Urothelium cell line (cell line): ENCODE measurements at places on chromosomes 3 and 15.

DNA sequence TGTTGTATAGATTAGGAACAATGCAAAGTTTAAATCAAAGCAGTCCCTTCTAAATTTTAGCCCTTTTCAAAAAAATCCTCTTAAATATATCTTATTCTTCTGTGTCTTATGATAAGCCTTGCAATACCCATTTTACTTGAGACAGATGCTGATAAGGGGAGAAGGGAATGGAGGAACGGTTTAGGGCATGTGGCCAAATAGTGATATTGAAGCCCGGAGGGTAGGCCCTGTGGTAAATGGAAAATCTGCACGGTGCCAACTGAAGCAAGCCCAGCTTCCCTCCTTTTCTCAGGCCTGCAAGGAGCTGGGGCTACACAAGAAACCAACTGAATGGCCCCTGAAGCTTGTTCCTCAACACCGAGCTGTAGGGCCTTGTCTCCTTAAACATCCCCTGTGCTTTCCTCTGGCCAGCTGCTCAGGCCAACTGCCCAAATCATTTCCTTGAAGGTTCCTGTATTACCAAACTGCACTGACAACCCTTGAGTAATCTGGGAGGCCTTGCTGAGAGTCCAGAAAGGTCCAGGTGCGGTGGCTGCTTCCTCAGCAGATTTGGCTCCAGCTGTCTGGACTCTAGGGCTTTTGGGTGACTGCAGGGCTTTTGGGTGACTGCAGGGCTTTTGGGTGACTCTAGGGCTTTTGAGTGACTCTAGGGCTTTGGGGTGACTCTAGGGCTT, 67.2 kb downstream of the NCEH1 start:
- no peak for DNase-seq

- no peak for DNase-seq
These were observed 19.9 kb downstream of the KPNA4 start for GRCh38 chr3:160545504-160545871.

- DNase-seq: no peak
These were observed 27.5 kb downstream of the BTLA start for GRCh38 chr3:112471596-112472325.

- no peak for DNase-seq
These were observed 12.2 kb downstream of the CLN6 start for GRCh38 chr15:68217341-68217740.

GRCh38 chr3:67167481-67167880, 169.4 kb downstream of the KBTBD8 start:
- no peak for DNase-seq

DNA sequence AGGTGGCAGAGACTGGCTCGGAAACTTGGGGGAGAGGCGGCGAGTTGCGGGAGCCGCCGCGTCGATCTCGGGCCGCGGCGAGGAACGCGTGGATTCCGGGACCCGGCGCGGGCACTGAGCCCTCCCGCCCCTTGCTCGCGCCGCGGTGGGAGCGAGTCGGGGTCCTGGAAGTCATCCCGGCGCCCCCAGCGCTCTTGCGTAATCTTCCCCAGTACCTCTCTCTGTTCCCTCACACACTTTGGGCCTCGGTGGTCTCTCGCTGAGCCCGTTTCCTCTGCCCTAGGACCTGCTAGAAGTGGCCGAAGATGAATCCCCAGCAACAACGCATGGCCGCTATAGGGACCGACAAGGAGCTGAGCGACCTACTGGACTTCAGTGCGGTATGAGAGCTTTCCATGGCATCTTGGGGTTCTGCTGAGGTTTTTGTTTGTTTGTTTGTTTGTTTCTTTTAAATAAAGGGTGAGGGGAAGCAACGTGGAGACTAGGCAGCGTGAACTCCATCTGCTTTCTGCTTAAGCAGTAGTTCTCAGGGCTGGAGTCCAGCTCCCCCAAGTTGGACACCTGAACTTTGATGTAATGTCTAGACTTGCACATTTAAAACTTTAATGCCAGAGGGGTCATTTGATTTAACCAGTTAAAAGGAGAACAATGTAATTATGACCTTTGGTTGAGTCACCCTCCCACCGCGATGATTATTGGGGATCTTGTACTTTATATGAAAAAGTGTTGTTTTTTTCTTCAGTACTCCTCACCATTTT, 1.3 kb downstream of the TCF12 start:
- DNase-seq: peak; percentile 38

- peak; percentile 4 for DNase-seq
These were observed 1546.5 kb downstream of the OTOL1 start for GRCh38 chr3:163043074-163043473.

GRCh38 chr15:88800026-88800425, 3.2 kb upstream of the ACAN start:
- DNase-seq: peak; percentile 86

DNA sequence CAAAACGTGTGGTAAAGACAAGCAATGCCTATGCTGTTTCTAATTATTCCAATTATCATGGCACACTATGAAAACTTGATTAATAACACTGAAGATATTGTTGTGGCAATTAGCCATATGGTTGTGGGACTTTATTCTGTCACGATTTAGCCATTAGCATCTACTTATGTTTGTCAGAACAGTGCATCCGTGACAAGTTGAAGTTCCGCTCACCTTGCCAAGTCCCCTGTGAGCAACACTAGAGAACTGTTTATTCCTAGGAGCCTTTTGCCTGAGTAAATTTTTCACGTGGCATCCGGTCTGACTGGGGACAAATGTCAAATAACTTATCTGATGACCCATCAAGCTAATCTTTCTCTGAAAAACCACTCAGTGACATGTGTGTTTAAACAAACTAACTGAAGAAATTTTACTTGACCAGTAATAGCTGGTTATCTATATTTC, 403.3 kb downstream of the TBC1D5 start:
- DNase-seq: no peak

- DNase-seq: peak; percentile 27
These were observed 246.5 kb downstream of the ROBO1 start for GRCh38 chr3:79521221-79521848.

- DNase-seq: no peak
These were observed 542.7 kb upstream of the MDFIC2 start for GRCh38 chr3:70855149-70855548.

- DNase-seq: no peak
These were observed 59.9 kb upstream of the KLF13 start for GRCh38 chr15:31266712-31267111.

- DNase-seq: no peak
These were observed 128.4 kb downstream of the CTNNB1 start for GRCh38 chr3:41327718-41328117.

DNA sequence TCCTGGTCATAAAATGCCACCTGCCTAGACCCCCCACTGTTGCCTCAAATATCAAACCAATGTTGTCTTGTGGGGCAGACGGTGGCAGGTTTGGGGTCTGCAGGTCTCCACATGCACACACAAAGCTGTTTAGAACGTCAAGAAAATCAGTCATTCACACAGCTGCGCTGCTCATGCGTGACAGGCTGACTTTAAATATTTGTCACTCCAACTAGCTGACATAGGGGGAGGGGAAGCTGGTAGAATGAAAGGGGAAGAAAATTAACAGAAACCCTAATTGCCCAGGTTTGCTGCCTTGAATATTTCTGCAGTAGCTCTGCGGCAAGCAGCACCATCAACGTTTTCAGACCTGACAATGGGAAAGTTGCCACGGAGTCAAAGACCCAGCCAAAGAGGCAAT, 201.8 kb downstream of the ABHD5 start:
- DNase-seq: no peak

GRCh38 chr3:66449411-66449974, 51.3 kb downstream of the LRIG1 start:
- DNase-seq: no peak

DNA sequence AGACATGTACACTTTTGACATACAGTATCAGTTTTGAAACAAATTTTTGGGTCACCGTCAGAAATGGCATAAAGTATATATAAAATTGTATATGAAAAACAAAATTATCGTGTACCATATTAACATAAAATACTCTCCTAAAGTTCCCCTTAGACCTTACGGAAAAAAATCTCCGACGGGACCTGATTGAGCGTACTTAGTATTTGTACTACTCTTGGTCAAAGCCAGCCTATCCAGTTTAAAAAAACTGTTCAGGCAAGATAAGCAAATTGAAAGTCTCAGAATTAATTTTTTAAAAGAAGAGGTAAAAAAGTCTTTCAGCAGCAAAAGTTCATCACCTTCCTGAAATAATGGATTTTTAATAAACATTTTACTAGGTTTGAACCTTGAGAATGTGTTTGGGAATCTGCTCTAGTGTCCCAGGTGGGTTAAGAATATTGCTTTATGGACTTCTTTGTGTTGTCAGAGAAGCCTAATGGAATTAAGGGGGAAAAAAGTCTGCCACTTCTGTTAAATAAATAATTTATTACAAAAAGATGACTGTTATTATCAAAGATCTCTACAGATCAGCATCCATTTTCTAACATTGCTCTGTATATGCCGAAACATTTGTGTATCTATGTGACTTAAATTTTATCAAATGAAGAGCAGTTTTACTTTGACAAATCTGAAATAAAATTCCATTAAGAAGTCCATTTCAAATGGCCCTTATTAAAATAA, 48.6 kb downstream of the ZBTB20 start:
- DNase-seq: no peak

DNA sequence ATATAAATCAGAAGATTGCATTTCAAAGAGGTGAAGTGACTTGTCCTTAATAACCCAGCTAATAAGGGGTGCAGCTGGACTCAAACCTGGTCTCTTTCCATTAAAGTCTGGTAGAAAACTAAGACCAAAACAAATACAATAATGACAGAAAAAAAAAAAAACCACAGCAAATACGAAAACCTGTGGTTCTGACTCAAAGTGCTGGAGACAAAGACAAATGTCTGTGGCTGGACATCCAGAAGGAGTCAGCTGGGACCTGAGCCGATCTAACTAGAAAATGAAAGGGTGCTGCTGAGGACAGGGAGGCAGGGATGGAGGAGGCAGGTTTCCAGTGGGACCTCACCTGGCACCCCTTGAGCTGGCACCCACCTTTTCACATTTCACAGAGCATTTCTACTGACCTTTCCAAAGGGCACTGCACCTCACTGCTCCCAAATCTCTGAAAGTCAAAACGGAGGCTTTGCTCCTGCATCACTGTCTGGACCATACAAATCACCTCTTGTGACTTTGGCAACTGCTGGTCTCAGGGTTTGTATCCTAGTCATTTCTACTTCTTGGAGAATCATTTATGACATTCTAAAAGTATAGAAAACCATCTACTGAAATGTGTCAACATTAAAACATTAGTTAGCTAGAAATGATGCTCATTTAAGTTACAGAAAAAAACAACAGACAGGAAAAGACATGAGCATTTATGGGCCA, 61.7 kb downstream of the CCNL1 start:
- DNase-seq: no peak

DNA sequence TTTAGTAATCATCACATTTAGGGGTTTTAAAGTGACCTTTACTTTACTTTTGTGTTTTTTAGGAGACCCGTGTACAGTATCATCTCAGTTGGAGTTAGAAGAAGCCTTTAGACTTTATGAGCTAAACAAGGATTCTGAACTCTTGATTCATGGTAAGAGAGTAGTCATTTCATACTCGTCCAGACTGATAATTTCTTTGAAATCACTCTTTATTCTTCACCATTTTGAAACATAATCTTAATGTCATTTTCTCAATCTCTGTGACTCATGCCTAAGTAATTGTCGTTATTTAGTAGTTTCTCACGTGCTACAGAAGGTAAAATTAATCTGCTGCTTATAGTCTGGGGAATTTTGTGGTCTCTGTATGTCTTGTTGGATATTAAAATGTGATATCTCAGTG, 37.7 kb downstream of the PRKCI start:
- no peak for DNase-seq

GRCh38 chr3:110062716-110063115, 725.4 kb upstream of the DPPA4 start:
- DNase-seq: no peak

DNA sequence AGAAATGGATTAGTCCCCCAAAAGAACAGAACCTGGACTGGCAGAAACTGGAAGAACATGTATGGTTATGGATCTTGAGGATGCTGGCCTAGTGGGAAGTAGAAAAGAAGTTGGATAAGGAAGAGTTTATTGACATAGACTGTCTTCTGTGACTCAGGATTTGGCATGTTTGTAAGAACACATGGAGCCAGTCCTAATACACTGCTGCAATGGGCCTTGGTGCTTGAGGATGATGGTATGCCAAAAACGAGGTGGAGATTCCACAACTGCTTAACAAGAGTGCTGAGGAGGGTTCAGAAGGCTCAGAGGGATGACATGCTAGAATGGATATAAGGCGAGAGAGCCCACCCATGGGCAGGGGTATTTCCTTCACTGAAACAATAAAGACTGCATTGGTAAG, 22.4 kb downstream of the LZTFL1 start:
- DNase-seq: no peak

DNA sequence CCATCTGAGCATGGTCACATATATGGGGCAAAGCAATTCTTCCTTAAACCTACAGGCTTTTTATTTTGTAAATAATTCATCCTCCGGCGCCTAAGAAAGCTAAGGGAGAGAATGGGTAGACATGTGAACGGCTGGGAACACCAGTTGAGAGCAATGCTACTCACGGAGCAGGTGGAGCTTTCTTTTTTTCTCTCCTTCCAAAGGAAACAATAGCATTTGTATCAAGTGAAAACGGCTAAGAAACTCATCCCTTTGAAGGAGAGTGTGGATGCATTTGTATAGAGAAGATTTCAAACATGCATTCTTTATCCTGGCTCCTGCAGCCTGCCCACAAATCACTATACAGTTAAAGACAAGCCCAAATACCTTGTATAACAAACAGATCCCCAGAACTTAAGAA, 637.8 kb downstream of the MAGI1 start:
- no peak for DNase-seq

DNA sequence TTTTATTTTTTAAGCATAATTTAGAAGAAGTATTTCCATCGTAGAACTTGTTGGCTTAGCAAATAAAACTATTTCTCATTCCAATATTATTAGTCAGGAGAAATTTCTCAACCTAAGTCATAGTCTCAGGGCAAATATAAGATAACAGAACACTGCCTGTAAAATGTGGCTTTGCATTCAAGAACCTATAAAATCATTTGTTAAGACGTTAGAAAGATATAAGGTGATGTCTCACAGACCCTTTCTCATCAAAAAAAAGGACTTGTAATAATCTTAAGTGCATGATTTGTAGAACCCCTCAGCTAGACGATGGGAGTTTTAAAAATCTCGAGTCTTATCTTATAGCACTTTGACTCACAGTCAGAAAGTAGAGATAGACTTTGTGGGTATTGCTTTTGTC, 314.7 kb upstream of the CFAP20DC start:
- no peak for DNase-seq

DNA sequence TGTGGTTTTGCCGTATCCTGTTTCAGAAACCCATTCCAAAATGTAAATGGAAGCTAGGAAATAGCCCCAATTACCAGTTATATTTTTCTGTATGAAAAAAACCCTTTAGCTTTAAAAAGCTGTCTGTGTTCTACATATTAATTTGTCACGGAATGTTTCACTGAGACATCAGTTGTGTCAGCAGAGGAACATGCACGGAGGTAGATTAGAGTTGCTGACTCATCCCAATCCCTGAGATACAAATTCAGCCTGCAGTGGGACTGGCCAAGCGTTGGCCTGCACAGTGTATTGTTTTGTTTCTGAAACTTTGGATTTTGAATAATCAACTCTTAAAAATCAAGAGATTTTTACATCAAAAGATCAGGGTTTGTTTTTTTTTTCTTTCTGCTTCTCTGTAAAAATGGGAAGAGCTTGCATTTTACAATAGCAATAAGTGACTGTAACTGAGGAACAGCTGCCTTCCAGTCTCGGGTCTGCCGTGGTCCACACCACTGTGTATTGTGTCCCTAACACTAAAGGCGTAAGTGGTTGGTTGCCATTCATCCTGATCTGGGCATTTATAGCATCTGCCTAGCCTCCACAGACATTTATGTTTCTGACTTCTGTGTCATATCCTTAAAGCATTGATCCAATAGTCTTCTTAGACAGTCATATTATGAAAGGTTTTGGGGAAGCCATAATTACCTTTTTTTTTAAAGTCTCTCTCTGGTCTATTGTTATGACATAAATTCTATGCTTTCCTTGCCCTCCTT, 218.1 kb downstream of the ADAMTSL3 start:
- peak; percentile 59 for DNase-seq
